ENCODE measurements at places on chromosomes 3 and 15.

- no peak for DNase-seq
These were observed 414.8 kb downstream of the LPP start for GRCh38 chr3:188568736-188569135.

- no peak for DNase-seq
These were observed 227.2 kb downstream of the OCA2 start for GRCh38 chr15:27871902-27872260.

DNA sequence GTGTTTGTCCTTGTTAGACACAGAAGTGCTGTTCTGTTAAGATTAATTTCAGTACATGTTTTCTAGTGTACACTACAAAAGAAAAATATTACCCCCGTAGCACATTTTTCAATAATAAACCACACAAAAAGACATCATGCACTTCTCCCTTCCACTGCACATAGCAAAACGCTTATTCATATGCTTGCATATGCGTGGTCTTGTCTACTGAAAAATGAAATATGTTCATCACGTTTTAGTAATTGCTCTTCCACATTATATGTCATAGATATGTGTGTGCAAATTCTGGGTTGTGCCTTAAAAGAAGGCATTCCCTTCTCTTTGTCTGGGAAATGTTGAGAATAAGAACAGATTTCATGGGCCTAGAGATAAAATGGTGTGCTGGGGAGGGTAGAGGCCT, 353.9 kb downstream of the NSUN3 start:
- peak; percentile 38 for DNase-seq

- DNase-seq = no peak
These were observed 7.8 kb upstream of the DAG1 start for GRCh38 chr3:49462222-49462621.

DNA sequence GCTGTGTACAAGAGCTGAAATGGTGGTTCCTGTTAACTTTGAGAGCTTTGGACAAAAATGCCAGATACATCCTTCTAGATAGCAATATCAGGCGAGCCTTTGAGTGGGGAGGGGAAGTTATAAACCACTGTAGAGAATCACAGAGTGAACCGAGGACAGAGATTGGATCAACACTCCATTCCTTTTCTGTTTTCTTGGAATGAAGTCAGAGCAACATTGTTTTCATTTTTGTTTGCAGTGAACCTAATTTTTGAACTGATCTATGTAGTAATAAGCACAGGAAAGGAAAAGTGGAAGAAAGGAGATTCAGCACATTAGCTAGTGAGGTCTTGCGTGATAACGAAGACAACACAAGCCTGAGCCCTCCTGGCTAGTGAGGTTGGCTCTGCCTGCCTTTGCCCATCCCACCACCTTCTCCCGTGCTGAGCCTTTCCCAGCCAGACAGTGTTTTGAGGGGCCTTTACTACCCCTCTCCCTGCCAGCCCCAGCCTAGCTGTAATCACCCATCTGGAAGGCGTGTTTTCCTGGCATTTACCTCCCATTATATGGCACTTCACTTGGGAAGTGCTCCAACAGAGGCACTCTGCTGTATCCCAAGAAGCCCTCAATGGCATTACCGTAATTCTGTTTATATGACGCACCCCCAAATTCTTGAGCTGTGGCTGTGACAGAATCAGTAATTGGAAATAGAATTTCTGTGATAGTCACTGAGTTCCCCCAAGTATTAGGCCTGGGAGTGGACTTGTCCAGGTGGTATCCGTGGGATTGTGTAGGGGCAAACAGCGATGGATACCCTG, 129.8 kb downstream of the CACNA1D start:
- no peak for DNase-seq

DNA sequence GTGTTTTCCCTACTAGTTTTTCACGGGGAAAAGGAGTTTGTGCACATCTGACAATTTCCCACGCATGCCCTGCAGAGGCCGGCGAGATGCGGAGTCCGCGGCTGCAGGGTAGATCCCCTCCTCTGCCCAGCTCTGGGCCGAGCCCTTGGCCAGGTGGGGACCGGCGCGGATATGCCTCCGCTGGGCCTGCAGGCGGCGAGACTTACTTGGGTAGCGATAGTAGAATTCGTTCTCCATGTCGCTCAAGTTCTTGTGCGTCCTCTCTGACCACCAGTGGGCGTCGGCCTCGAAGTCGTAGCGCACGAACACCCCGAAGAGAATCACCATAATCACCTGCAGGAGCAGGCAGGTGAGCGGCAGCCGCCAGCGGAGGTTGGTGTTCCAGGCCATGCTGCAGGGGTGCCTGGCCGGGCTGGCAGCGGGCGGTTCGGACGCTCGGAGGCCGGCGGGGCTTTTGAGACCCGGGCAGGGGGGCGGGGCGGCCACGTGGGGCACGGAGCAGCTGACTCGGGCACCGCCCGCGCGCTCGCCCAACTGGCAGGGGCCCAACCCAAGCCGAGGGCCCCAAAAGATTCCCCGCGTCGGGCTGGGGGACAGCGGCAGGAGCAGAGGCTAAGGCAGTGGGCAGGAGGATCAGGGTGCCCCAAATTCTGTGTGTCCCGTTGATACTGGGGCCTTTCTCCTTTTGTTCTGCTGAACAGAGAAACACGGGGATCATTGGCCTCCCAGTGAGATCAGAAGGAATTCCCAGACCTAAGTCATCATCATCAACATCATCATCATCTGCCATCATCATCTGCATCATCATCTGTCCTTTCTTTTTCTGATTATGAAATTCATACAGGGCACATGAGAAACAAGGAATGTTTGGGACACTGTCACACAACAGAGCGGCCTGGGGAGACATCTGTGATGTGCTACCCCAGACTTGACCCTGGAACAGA, at the start of gene RHCG:
RHCG (minus strand) TSS at position 429 of the 944 bp plus-strand sequence; CDS start at position 390, 39 bp downstream.
- DNase-seq = no peak

DNA sequence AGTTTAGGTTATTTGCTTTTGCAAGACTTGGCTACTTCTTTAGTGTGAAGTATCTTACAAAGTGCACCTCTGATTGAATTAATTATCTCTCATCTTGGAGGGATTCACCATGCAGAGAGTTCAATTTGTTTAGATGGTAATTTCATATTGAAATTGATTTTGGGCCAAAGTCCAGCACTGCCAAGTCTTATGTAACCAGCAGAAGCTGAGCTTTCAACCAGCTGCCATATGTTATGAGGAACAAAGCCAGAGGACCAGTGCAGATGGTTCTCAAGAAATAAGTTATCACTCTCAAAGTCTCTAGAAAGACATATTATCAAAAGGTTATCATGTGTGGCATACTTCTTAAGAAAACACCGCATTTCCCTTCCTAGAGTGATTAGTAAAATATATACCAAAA, 29.0 kb downstream of the ABHD6 start:
- no peak for DNase-seq

DNA sequence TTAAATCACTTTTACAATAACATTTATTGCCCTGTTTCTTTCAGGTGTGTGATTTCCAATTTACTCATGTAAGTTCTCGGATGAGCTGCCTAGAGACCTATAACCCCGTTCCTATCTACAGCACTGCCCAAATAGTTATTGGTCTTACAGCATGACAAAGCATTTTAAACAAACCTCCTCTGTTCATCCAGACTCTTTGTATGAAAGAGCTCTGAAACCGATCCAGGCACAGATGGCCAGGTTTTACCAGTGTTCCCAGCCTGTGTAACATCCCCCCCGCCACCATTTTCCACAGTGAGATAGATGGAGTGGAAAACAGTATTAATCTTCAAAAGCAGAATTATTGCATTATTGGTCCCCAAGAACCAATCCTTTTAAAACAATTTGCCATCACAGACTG, 59.0 kb upstream of the SPTSSB start:
- DNase-seq = no peak

DNA sequence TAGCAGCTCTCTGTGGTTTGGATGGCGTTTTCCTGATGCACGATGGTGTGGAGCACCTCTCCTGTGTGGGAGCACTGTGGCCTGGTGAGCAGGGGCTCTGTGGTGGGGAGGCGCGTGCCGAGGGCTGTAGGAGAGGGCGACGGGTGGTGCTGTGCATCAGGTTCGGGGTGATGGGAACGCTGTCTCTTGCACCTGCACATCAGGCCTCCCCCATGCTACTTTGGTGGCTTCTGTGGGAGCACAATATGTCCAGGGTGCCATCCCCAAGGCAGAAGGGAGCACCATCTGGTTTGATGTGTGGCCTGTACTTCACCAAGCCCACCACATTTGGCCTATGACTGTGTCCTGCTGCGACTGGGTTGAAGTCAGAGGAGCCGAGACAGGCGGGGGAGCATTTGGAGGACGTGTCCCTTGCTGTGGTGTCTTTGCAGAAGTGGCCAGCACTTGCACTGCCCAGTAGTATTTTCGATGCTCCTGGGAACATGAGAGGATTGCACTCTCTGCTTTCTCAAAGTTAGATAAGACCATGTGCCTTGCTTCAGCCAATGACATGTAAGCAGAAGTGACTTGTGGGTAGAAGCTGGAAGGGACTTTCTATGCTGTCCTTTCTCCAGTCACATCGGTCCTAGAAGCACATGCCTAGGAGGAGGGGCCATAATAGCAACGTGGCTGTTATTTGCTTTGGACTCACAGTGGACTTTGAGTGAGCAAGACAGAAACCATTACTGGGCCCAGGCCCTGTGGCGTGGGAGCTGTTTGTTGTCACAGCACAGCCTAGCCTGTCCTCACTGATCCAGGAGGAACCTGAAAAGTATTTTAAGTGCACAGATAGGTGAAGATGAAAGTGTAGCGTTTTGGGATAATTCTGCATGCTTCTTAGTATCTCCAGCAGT, 72.1 kb downstream of the APBA2 start:
- DNase-seq = no peak

- DNase-seq = no peak
These were observed 93.8 kb downstream of the LRIG1 start for GRCh38 chr3:66406831-66407610.

DNA sequence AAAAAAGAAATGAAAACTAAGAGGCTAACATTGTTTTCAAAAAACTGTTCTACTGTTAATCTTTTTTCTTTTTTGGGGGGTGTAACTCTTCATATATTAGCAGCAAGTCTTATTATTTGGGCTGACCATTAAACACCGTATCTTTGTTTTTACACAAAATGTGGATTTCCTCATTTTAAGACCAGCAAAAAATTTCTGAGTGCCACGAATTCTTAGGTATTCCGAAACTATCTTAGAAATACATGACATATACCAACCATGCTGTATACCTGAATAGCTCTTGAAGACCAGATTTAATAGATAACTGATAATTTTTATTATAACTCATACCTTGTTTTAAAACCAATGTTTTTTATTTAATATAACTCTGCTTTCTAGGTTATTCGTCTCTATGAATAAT, 620 bp upstream of the TTC23 start:
- DNase-seq = no peak

DNA sequence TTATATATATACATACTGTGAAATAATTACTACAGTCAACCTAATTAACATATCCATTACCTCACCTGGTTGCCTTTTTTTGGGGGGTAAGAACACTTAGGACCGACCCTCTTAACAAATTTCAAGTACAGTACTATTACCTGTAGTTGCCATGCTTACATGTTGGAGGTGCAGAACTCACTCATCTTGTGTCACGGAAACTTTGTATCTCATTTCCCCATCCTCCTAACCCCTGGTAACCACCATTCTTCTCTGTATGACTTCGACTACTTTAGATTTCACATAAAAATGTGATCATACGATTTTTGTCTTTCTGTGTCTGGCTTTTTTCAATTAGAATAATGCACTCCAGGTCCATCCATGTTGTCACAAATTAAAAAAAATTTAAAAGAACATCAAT, 55.5 kb upstream of the MELTF start:
- DNase-seq = no peak

DNA sequence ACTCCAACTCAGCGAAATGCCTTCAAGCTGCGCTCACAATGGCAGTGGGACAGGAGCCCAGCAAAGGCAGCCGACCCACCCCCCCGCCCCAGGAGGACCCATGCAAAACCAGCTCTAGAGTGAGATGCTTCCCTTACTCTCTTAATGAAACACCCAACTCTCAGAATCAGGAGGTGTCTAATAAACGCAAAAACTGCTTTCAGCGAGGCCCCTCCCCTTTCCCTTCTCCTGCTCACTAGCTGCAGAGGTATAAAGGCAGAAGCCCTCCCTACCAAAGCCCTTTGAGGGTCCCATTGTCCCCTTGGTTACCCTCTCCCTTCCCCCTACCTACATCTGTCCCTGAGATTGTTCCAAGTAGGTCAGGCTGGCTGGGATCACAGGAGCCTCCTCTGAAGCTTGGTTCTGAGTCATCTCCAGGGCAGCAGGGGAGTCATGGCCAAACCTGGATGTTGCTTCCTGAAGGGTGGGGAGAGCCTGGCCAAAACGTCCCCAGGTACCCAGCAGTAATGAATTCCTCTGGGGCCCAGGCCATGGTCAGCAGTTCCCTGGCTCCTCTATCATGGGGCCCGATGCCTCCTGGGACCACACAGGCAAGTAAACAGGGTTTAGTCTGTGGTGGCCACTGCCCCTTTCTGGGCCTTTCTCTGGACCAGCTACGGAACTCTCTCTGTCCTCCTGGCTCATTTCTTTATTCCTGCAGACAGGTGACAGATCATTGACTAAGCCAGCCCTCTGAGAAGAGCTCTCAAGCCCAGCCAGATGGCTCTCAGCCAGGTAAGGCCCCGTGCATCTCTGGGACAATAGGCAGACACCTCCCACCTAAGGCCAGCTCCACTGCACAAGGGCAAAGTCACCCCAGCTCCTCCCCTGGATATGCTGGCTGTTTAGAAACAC, 8.6 kb downstream of the KLHL25 start:
- no peak for DNase-seq

- no peak for DNase-seq
These were observed 333.0 kb upstream of the RARB start for GRCh38 chr3:25094932-25095685.

GRCh38 chr3:161794551-161794950, 297.9 kb downstream of the OTOL1 start:
- no peak for DNase-seq

- DNase-seq = no peak
These were observed 17.2 kb downstream of the NXPE3 start for GRCh38 chr3:101796077-101796680.

GRCh38 chr3:100020876-100021644, 93.2 kb downstream of the FILIP1L start:
- DNase-seq = no peak

GRCh38 chr3:18047052-18047451, 304.6 kb upstream of the TBC1D5 start:
- peak; percentile 39 for DNase-seq

- DNase-seq = no peak
These were observed 243.3 kb upstream of the IGF1R start for GRCh38 chr15:98405013-98405412.

GRCh38 chr3:16824081-16824696, 60.6 kb upstream of the PLCL2 start:
- DNase-seq = no peak

- DNase-seq = peak; percentile 36
These were observed 48.9 kb upstream of the AMOTL2 start for GRCh38 chr3:134423153-134423552.

GRCh38 chr3:190396001-190396400, 8.0 kb downstream of the CLDN16 start:
- no peak for DNase-seq

DNA sequence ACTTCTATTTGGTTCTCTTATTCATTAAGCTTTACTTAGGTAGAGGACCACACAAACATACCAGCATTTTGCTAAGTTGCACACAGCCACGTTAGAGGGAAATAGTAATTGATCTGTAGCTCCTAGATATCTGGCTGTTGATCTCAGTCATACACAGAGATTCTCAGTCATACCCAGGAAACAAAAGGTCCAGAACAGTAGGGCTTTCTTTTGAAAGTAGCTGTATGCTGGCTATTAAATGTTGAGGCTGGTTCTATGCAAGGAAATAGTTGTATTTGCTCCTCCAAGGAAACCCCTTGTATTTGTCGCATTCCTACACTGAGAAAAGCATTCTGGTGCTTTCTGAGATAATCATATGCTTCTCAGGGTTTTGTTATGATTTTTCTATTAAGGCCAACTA, 523.8 kb downstream of the SOX2 start:
- DNase-seq = no peak

All from fibroblast of skin of left quadriceps (primary cell).